ENCODE measurements at places on chromosomes 13 and 19.

DNA sequence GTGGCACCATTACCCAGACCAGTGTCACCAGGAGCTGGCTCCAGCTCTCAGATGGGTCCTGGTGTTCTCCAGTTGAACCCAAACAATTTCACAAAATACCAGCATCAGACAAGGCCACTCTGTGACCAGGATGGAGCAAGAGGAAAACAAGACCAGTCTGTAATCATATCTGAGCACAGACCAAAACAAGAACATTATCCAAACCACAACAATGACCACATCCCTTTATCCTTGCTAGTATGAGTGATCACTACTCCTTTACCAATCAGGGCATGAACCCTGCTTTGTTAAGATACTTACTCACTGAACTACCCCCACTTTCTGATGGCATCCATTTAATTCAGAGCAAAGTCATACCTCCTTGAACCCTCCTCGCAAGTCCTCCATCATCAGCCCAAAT is 145.9 kb downstream of the NUFIP1 start:
- DNase-seq, result no peak

DNA sequence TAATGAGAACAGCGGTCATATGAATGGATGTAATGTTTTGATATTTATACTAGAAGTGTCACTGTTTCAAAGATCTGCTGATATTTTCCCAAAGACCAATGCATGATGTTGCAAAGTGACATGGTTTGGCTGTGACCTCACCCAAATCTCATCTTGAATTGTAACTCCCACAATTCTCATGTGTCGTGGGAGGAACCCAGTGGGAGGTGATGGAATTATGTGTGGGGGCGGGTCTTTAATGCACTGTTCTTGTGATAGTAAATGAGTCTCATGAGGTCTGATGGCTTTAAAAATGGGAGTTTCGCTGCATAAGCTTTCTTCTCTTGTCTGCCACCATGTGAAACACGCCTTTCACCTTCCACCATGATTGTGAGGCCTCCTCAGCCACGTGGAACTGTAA is 98.3 kb downstream of the AKAP11 start:
- no peak for DNase-seq

- no peak for DNase-seq
Observed at GRCh38 chr19:38046254-38047048, 139.4 kb downstream of the SIPA1L3 start.

- DNase-seq, result peak; percentile 50
Observed at GRCh38 chr19:45443462-45444317, 20.0 kb upstream of the ERCC1 start.

- DNase-seq, result no peak
Observed at GRCh38 chr13:52712385-52712784, 27.2 kb downstream of the CNMD start.

DNA sequence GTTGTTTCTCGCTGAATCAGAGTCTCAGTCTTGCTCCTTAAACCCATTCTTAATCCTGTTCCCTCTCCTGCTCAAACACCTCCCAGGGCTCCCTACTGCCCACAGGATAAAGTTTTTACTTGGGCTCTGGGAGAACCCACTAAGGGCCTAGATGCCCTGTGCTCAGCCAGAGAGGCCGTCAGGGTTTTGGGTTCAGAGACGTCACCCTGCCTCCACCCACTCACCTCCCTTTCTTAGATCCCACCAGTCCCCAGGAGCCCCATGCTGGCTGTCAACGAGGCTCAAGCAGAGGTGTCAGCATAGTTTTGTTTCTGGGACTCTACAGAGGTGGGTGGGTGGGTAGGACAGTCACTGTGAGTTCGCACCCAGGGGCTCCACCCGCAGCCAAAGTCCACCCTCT is 15.5 kb upstream of the CYP4F2 start:
- DNase-seq, result no peak

DNA sequence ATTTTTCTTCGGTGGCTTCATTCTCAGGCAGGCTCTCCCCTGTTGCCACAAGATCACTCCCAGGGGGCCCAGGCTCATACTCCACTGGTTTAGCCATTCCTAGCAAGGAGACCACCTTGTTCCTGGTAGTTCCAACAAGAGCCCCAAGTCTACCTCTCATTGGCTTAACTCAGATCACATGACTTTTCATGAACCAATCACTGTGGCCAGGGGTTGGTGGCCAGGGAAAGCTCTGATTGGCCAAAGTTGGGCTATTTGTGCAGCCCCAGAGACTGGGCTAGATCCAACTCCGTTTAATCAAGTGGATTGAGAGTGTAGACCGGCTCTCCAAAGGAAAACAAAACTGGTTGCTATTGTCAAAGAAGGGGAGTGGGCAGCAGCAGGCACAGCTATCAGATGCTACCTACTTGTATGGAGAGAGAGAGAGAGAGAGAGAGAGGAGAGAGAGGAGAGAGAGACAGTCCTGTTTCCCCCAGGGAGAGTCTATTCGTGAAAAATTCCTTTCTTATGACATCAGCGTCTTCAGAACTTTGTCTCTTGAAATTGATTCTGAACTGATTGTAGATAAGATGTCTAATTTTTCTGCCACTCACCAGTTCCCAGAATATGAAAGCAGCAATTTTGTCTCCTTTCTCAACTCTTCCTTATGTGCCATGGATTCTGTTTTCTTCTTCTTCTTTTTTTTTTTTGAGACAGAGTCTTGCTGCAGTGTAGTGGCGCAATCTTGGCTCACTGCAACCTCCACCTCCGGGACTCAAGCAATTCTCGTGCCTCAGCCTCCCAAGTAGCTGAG is 5.9 kb downstream of the CEACAM19 start:
- no peak for DNase-seq

DNA sequence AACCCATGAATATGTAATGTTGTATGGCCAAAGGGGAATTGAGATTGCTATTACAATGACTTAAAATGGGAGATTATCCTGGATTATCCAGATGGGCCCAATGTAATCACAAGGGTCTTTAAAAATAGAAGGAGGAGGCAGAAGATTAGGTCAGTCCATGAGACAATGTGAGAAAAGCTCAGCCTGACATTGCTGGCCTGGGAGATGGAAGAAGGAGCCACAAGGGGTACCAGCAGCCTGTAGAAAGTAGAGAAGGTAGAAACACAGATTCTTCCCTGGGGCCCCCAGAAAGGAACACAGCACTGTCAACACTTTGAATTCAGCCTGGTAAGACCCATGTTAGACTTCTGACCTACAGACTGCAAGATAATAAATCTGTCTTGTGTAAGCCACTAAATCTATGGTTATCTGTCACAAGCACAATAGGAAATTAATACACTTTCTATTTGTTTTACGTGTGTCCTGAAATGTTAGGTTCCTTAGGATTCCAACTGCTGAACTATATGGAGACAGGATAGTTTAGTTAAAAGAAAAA is 132.9 kb upstream of the SERP2 start:
- DNase-seq, result no peak

GRCh38 chr13:65154661-65155447 is 2075.3 kb downstream of the PCDH9 start:
- DNase-seq, result no peak

DNA sequence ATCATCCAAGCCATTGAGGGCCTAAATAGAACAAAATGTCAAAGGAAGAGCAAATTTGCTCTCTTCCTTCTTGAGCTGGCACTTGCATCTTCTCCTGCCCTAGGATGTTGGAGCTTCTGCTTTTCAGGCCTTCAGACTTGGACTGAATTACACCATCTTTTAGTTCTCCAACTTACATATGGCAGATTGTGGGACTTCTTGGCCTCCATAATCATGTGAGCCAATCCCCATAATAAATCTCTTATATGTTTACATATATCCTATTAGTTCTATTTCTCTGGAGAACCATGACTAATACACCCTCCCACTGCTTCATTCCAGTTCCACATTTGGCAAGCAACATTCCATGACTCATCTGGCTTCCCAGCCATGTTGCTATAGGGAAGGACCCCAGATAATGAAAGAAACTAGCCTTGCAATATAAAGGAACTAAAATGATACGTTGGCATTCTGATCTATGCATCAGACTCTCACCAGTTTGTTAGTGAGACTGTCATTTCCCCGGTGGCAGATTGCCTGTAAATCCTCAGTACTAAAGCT is 11.0 kb upstream of the ACOD1 start:
- no peak for DNase-seq

- DNase-seq, result no peak
Observed at GRCh38 chr19:49421039-49421877, 2.0 kb downstream of the PTH2 start.

GRCh38 chr19:6239871-6240676 is 39.7 kb downstream of the MLLT1 start:
- DNase-seq, result no peak

DNA sequence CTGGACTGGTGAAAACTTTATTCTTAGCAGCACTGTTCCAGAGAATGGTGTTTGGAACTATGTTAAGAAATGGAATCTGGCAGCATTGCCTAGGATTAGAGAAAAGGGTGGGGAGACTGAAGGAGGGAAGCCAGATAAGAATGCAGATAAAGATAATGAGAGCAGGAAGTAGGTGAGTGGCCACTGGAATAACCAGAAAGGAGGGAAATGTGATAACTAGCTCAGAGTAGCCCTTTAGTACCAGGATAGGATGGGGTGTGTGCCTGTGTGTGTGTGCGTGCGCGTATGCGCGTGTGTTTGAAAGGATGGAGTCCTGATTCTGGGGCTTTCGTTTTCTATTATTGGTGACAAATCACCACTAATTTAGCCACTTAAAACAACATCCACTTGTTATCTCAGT is 33.4 kb upstream of the FRY start:
- no peak for DNase-seq

DNA sequence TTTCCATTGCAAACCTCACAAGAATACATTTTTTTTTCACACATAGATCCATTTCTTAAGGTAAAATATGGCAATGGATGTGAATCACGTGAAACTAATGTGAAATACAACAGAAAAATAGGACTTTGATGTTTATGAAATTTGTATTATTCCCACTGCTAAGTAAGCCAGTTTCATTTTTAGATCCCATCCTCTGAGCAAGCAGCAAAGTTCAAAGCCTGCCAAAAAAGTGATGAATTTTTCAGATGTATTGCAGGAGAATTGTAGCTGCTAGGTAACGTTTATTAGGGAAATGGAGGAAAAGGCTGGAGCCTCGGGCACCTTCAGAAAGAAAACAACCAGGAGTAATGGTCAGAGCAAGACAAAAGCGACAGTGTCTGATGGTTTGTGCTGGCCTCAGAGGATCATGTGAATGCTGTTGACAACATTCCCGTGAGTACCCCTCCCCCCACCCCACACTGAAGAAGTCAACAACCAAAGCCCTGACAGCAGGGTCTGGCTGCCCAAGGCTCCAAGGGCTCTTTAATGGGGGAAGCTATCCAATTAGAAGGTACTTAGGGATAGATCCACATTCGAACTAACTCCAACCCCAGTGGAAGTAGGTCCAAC is 95.5 kb downstream of the OXGR1 start:
- DNase-seq, result no peak

GRCh38 chr19:45814166-45814780 is 835 bp downstream of the RSPH6A start:
- no peak for DNase-seq

DNA sequence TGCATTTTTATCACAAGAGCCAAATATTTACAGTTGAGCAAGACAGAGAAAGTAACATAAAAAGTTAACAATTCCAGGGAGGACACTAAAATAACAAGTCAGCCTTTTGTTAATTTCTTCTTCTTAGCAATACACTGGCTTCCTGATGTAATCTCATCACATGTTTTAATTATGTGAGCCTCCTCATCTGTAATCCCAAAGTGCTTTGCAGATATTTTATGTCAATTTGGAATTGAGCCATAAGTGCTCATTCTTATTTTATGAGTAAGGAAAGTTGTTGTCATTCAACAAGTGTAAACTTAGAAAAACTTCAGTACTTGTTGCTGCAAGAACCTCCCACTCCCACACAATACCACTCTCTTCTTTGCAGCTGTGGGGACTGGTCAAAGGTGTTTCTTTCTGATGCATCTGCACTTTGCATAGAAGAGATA is 223.6 kb downstream of the GPC6 start:
- no peak for DNase-seq

DNA sequence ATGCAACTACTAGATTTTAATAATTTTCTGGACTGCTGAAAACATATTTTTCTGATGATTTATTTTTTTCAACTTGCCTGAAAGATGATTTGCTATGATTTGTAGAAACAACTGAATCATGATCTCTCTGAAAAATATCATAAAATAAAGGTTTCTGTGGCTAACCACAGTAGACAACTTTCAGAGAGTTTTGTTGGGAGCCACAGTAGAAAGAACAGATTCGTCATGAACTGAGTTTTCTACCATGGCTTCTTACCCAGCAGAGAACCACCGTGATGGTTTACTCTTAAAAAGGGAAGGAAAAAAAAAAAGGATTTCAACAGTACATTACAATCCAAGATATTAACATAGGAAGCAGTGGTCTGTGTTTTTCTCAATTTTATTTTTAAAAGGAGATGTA is 18.0 kb downstream of the ZAR1L start:
- DNase-seq, result no peak

DNA sequence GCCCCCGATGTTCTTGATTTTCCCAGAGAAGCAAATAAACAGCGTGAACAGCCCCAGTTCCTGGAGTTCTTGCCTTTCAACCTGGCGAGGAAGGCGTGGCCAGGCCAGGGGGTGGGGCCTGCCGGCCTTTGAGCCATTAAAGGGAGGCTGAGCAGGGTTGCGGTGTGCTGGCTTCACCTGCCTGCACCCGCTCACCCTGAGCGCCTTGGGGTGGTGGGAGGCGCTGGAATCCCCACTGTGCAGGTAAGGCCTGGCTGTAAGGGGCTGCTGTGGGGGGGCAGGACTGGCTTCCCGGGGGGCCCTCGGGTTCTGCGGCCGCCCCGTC is 2.7 kb upstream of the MISP start:
- no peak for DNase-seq
